ENCODE measurements at places on chromosomes 1 and 21.

DNA sequence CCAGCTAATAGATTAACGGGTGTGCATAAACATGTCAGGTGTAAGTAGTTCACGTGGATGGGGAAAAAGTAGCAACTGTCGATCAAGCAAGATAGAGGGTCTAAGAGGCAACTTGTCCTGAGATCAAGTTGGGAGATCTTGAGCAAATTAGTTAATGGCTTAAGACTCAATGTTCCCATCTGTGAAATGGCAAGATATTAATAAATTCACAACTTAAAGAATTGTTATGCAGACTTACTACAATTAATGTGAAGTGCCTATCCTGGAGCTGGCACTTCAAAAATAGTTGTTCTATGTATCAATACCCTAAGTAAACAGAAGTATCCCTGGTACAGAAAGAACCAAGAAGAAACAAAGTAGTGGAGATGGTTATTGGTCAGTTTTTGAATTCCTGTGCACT, 312.4 kb downstream of the ASTN1 start:
- no peak for DNase-seq

DNA sequence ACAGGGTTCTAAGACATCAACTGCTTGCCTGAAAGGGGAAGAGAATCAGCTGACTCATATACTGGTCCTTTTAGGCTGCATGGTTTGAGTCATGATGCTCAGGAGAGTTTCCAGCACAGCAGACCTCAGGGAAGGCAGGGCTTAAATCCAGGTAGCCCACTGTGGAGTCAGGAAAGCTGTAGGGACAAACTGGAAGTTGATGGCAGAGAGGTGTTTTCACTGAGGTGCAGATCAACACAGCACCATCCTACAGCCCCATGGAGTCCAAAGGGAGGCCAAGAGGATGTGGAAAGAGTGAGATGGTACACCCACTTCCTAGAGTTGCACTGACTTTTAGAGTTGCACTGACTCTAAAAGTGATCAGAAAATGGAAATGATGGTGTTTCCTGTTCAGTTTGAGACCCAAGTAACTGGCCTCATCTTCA, 252.4 kb upstream of the DUSP10 start:
- DNase-seq: no peak

- DNase-seq: no peak
Observed at GRCh38 chr1:84089465-84089864, 54.6 kb upstream of the PRKACB start.

GRCh38 chr21:28588997-28589396, 403.7 kb downstream of the LTN1 start:
- no peak for DNase-seq

DNA sequence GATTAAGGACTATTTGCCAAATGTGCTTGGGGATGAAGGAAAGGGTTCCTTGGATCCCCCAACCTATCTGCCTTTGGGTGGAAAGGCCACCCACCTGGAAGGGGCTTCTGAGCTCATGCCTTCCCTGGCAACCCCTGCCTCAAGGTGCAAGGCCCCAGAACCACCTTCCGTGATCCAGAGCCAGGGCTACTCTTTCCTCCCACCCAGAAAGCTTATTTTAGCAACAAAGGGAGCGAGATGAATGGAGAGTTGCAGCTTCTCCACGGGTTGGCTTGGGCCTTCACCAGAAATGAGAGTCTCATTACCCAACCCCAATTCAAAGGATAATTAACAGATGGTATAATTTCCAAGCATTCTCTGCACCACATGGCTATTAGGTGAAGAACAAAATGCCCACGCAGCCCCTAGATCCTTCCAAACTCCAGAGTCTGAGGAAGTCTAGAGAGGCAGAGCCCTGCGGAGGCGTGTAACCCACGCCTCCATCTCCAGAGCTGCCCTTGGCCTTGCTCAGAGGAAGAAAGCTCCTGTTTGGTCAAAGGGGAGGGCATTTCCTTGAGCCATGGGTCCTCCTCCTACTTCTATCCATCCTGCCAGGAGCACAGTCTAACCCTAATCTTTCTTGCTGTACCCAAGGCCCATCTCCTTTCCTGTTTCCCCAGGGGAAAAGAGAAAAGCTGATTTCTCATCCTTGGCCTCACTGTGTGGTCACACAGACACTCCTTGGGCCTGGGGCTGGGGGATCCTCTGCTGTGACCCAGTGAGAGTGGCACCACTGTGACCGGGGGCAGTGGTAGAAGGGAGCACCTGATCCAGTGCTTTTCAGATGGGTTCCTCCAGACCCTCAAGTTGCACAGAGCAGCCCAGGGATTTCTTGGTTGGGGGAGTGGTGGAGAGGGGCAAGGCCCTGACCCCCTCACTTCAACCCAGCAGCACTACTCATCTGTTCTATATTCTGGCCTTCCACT, 1.7 kb upstream of the CELSR2 start:
- no peak for DNase-seq

DNA sequence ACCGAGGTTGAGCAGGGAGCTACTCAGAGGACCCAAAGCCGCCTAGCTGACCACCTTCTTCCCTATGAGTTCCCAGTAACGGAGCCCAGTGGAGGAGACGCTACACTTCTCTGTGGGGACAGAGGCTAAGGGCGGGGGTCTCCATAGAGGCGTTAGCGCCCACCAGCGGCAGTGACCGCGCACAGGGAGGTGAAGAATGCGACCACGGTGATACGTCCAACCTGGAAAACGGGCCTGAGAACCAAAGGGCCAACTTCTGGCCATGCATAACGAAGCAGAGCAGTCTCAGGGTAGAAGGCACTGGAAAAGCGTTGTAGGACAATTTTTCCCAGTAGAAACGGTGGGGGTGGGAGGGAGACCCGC, 400 bp upstream of the COG2 start:
- DNase-seq: no peak

- no peak for DNase-seq
Observed at GRCh38 chr1:36506276-36506920, 23.7 kb upstream of the CSF3R start.

DNA sequence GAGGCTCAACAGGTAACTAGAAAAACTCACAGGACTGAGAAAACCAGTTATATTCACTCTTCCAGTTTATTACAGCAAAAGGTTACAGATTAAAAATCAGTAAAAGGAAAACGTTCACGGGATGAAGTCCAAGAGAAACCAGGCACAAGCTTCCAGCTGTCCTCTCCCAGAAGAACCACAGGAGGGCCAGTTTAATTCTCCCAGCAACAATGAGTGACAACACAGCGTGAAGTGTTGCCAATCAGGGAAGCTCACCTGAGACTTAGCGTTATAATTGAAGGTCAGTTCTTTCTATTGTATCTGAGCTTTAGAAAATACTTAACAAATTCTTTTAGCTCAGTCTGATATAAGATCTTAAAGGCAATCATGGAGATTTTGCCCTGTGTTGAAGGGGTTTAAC, 65.2 kb upstream of the TNR start:
- no peak for DNase-seq

- DNase-seq: peak; percentile 70
Observed at GRCh38 chr21:25421321-25422028, 185.8 kb downstream of the MRPL39 start.

GRCh38 chr1:10108134-10108663, 75.4 kb downstream of the UBE4B start:
- DNase-seq: no peak

- no peak for DNase-seq
Observed at GRCh38 chr1:182453631-182454030, 3.7 kb downstream of the RGSL1 start.

DNA sequence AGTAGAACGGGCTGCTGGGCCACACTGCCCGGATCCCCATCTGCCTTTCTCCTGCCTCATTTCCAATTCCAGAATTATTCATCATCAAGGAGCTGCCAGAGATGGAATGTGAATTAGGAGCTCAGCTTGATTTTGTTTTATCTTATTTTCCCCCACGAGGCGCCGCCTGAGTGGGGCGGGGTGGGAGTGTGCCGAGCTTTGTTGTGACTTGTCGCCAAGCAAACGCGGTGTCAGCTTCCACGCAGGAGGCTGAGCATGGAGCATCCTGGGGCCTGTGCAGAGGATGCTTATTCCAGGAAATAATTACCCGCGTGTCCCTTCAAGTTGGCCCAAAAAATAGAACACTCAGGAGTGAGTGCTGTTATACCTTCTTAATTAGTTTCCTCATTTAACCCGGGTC, 91.2 kb downstream of the HMGB4 start:
- no peak for DNase-seq

GRCh38 chr1:8604041-8604945, 213.1 kb downstream of the RERE start:
- DNase-seq: no peak

DNA sequence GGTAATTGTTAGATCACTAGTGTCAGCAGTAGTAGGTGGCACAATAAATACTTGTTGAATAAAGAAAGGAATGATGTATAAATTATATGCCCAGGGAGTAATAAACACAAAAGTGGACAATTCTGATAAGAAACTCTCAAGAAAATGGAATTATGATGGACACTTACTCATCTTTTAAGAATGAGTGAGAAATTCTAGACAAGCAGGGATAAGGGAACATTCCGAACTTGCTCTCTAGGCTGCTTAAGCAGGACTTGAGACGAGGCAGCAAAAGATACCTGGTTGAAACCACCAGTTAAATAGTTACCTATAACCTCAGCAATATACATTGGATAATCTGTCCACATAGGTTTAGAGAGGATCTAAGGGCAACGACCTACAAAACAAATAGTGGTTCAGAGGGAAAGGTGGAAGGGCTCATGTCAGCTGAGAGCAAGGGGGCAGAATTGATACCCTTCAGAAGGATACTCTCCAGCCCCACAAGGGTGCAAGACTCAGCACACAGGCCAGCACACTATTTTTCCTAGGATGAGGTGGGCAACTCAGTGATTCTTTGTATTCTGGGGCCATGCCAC, 46.3 kb downstream of the XCL2 start:
- no peak for DNase-seq

DNA sequence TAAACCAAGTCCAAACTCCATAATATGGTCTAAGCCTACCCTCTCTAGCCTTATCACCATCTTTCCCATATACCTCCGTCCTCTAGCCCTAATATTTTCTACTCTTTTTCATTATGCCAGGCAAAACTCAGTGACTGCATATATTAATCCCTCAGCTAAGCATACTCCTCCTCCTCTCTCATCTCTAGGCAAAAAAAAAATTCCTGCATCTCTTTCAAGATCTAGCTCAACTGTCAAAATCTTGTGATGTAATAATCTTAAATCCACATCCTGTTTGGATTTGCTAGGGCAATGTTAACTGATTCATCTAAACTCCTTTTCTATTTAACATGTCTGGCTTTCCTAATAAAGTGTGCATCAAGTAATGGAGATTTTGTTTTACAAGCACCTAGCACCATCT, 20.4 kb downstream of the PRPF38A start:
- no peak for DNase-seq

DNA sequence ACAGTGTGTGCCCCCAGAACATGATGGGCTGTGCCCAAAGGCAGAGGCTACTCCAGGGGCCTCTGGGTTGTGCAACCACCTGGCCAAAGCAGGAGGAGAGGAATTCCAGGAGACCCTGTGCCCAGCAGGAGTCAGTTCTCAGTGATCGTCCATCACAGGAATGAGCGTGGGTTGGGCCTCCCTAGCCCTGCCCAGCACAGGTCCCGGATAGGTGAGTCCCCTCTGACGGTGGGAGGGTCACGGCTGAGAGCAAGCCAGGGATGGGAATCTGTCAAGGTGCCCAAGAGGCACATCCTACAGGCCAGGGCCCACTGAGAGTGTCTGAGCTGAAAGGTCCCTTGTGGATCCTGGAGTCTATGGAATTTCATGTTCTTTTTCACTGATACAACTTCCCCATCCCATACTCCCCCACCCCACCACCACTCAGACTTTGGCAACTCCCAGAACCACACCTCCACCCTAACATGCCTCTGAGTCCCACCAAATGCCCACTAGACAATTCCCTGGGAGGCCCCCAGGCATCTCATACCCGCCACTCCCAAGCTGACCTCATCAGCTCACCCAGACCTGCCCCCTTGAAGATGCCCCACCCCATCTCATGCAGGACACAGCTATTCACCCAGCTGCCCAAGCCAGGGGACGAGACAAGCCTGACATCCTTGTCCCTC, 3.1 kb downstream of the GJB4 start:
- DNase-seq: no peak

DNA sequence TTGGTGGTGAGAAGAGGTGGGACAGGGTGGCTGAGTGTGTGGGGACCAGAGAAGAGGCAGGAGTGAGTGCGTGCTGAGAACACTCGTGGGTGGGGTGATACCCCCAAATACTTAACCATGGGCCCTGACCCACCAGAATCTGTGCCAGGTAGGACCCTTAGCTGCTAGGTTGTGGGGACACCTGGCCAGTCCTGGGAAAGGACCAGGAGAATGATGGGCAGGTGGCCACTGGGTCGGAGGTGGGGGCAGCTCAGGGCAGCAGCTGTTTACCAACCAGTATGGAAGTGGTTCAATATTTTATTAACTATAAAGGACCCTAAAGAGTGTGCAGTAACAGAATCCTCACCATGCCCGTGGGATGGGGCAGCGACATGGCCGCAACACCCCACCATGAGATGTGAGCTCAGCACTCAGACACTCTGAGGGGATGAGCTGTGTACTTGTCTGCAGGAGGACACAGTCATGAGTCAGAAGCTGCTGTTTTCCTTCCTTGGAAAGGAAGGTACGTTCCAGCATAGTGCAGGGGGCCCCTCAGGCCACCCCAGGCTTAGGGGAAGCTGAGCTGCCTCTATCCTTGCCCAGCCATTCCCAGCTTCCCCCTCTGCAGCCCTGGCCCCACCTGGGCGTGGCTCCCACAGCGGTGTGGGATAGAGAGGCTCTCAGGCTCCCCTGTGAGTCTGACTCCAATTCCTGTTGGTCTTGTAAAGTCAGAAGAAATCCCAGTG, 25.4 kb downstream of the TEX35 start:
- DNase-seq: no peak

GRCh38 chr21:41478319-41479177, 29.4 kb downstream of the TMPRSS2 start:
- DNase-seq: no peak

DNA sequence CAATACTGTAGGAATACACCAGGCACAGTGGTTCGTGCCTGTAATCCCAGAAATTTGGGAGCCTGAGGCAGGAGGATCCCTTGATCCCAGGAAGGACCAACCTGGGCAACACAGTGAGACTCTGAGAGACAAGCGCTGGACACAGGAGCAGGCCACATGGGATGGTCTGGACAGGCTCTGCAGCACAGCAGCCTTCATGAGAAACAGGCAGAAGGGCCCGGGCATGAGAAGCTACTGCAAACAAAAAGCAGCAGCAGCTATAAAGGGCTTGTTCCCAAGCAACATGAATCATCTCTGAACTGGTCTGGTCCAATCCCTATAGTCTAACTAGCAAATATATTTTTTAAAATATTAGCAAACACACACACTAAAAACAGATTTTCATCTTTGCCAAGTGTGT, 35.5 kb upstream of the SLAMF9 start:
- DNase-seq: no peak

DNA sequence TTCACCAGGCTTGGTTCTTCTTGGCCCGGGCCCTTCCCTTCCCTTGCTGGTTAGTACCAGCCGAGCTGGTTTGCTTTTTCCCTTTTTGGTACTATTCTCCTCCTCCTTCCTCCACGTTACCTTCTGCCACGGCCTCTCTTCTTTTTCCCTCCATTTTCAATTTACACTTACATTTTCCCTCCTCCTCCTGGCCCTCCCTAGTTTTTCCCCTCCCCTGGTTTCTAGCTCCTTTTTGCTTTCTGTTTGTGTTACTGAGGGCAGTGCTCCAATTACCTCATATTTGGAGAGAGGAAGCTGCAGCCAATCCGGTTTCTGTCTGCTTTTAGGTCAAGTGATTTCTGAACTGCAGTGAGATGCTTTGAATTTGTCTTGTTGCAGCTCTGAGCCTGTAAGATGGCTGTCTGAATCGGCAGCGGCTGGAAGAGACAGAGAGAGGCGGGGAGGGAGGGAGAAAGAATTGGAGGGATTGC, 63.7 kb downstream of the MACF1 start:
- peak; percentile 21 for DNase-seq

- DNase-seq: no peak
Observed at GRCh38 chr1:76142771-76143540, 68.4 kb downstream of the ST6GALNAC3 start.

GRCh38 chr1:183633676-183634343, 1.8 kb downstream of the ARPC5 start:
- DNase-seq: peak; percentile 44

All from naive B cell (primary cell).